ENCODE measurements at places on chromosomes 3 and 15.

- peak; percentile 71 for DNase-seq
Observed at GRCh38 chr3:194137506-194138474, 1.8 kb downstream of the HES1 start.

DNA sequence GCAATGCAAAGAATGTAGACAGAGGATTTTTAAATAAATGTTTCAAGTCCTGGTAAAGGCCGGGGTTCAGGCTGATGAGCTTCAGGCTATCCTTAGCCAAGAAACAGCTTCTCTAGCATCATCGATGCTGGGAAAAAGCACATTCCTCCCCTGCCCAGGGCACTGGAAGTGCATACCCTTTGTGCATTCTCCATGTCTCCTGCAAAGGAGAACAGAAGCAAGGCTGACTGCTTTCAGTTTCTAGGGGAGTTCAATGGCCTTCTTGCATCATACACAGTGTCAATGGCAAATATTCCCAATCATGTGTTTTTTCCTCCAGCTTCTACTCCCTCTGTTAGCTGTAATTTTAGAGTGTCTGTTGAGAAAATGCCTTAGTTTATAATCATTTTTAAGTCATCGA is 59.9 kb downstream of the GPR176 start:
- DNase-seq, result peak; percentile 34

- DNase-seq, result peak; percentile 78
Observed at GRCh38 chr3:9067352-9067975, 104.2 kb upstream of the RAD18 start.

DNA sequence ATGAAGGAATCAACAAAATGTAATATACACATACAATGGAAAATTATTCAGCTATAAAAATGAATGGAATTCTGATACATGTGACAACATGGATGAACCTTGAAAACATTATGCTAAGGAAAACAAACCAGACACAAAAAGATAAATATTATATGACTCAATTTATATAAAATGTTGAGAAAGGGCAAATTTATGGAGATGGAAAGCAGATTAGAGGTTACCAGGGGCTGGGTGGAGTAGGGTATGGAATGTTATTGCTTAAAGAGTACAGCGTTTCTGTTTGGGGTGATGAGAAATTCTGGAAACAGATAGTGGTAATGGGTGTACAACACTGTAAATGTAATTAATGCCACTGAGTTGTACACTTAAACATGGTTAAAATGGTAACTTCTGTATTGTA is 50.9 kb downstream of the EMC4 start:
- no peak for DNase-seq

DNA sequence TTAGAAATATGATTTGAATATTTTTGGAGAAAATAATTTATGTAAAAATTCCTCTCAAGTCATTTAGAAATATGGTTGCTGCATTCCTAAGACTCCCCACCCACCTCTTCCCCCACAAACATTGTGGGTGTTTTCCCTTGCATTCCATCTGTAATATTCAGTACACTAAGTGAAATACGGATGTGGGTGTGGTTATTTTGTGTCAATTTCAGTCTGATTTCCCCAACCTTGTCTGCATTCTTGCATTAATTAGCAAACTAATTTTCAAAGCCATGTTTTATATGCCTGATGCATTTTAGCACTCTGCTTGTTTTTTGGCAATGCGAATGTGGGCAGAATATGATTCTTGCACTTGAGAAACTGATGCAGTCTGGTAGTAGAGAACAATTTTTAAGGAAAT is 408.3 kb upstream of the RGMA start:
- no peak for DNase-seq

GRCh38 chr15:73746261-73746660 is 6.9 kb downstream of the INSYN1 start:
- no peak for DNase-seq

DNA sequence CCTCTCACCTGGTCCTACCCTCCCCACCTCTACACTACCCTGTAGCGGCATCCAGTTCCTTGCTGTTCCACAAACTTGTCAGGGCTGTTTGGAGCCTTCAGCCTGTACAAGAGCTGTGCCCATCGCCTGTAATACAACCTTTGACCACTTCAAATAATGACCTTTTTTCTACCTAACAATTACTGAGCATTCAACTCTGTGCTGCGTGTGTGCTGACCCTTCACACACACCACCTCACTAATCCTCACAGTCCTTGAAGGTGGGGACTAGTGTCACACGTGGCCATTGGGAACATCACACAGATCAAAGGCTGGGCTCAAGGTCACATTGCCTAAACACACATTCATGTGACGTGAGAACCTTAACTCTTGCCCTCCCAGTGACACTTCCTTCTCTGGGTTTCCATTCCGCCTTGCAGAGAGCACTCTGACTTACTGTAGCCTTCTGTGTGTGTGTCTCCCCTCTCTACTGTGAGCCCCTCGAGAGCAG is 3.1 kb downstream of the C3orf20 start:
- DNase-seq, result no peak
